ENCODE measurements at places on chromosomes 13 and 19.

DNA sequence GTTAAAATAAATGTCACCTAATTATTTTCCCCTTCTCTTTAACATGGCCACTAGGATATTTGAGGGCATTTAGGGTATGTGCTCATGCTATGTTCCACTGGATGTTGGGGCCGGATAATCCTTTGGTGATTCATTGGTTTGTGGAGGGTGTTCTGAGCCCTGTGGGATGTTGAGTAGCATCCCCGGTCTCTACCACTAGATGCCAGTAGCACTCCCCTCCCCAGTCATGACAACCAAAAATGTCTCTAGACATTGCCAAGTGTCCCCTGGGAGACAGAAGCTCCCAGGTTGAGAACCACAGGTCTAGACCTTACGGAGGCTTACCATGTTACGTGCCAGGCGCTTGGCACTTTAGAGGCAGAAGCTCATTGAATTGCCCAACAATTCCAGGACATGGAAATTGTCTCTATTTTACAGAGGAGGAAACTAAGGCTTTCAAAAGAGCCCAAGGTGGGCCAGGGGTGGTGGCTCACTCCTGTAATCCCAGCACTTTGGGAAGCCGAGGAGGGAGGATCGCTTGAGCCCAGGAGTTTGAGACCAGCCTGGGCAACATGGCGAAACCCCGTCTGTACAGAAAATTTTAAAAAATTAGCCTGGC is 14.1 kb downstream of the SHANK1 start:
- DNase-seq = no peak

- no peak for DNase-seq
Measured at GRCh38 chr13:66994517-66995202, 235.5 kb downstream of the PCDH9 start.

GRCh38 chr19:13165162-13165997 is 15.2 kb downstream of the IER2 start:
- DNase-seq = no peak

DNA sequence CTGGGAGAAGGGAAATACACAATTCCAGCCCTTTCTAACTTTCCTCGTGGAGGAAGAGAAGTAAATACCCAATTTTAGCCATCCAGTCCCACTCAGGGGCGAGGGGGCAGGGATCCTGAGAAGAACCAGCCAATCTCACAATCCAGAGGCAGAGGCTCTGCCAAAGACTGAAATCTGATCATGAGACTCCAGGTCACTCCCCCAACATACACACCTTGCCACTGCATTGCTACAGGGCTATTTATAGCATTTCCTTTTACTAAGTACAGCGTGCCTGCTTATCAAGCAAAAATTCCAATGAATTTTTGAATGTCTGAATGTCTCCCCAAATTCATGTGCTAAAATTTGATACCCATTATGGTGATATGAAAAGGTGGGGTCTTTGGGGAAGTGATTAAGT is 1687.5 kb downstream of the EFNB2 start:
- DNase-seq = no peak

- no peak for DNase-seq
Measured at GRCh38 chr13:38670627-38671026, 16.2 kb upstream of the FREM2 start.
